ENCODE measurements at places on chromosomes 6 and 20. TPM values are rescaled to one million over a fixed set of nuclear protein-coding genes. Genes with fewer than 3 reads are reported as not detected.

UBE3D gene
- total RNA-seq, result 4.2 TPM

TOMM6 gene
- 281 TPM for total RNA-seq

HLA-DPB1 gene
- total RNA-seq, result not detected

RAET1E gene
- total RNA-seq, result 2.8 TPM
